Kasumi-1 (cell line): ENCODE measurements at places on chromosomes 5 and 9.

DNA sequence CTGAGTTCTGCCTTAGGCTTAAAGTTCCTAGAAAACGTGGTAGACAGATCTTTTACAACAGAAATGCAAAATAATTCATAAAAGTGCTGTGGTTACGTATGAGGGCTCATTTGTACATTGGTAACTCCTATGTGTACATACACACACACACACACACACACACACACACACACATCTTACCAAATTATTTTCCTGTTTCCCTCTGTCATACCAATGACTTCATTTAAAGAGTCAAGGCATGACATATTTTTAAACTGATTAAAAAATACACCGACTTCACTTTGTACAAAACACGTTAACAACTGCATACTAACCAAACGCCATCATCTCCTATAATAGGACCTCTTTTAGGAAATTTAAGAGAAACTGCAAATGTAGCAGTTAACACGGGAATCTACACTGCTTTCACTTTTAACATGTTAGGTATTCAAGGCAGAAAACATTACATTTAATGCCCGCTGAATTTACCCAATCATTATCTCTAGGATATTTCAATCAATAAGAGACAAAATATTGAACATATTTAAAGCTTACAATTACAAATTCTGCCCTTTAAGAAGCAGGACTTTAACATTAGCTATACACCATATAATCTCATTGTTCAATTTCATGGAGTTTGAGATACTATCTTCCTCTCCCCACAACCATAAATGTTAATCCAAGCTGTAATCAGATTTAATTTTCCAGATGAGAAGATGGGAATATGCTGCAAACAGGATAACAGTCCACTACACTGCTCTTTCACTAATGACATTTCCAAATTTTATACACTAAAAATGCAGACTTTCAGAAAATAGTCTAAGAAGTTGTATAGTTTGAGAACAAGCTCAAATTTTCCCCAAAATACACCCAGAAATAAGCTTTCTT lies 133.1 kb downstream of the DENND1A start:
- DNase-seq = no peak

GRCh38 chr5:86974955-86975354 lies 292.7 kb upstream of the RASA1 start:
- DNase-seq = no peak

DNA sequence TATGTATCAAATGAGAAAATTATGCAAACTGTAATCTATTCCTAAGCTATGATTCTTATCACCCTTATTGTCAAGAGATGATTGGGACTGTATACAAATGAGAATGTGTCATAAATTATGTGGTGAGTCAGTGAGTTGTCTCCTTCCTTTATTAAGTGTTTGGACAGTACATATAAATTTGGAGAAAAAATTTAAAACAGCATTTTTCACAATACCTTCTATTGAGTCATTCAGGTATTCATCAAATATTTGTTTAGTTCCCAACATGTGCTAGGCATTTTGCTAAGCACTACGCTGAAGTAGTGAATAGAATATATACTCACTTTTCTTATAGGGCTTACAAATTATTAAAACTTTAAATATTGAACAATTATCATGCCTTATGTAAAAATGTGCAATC lies 36.3 kb upstream of the PTPRD start:
- no peak for DNase-seq

DNA sequence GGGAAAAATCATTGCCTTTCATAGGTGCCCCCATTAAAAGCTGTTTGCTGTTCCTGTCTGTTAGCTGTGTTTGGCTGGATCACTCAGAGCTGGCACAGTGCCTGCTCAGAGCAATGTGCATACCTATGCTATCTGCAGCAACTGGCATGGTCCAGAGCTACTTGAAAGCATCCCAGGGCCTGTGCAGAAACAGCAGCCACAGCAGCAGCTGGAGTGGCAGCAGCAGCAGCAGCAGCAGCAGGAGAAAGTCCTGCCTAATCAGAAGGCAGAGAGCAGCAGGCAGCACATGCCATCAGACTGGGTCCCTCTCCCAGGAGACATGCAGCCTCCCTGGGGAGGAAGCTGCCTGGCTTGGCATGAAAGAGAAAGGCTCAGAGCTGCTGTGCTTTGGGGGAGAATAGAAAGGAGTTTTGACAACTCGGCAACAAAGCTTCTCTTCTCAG lies 243.8 kb upstream of the WWC1 start:
- no peak for DNase-seq

GRCh38 chr9:18472841-18473251 lies 1.1 kb upstream of the ADAMTSL1 start:
- DNase-seq = no peak

DNA sequence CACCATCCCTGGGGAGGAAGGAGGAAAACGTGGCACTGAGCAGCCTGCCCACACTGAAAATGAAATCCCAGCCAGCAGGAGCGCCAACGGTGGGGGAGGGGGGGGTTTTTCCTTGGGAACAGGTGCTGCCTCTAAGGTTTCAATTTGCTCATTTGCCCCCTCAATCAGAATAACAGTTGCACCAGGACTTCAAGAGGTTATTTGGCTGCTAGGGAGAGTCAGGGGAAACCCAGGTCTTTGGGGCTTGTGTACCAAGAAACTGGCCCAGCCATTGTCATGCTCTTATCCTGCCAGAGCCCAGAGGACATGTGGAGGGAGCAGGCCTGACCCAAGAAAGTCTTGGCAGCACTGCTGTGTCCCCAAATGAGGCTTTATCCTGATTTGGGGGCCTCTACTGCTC lies 66.5 kb downstream of the NDFIP1 start:
- no peak for DNase-seq

DNA sequence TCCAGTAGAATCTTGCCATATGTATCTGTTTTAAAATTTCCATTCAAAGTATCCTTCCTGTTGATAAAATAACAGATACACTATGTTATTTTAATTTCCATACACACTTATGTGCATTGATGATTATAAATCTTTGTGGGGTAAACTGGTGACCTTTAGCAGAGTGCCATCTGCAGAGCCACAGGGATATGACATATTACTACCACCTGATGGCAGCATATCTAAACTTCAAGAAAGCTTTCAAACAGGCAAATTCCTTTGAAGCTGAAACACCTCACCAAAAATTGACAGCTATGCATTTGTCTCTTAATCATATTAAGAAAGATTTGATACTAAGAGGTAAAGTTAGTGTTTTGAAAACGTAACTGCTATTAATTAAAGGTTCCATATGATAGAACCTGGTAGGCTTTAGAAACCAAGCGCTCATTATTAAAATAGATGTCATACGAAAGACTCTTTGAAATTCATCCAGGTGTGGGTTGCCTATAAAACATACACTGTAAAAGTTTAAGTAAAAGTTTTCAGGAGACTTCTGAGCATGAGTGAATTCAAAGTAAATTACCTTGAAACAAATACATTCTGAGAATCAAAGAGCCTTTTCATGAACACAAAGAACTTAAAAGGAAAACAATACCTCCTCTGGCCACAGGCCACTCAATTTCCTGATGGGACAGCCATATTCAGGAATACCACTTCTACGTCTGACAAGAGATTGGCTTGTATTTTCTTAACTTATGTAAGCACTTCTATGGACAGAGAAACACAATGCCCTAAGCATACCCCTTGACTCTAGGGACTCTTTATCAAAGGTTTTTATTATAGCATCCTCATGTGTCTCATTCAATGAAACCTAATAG lies 93.3 kb downstream of the KIAA0825 start:
- peak; percentile 80 for DNase-seq

- no peak for DNase-seq
Observed at GRCh38 chr5:107874795-107875194, 204.1 kb upstream of the EFNA5 start.

- peak; percentile 65 for DNase-seq
Observed at GRCh38 chr5:177372034-177372896, 12.0 kb upstream of the SLC34A1 start.

DNA sequence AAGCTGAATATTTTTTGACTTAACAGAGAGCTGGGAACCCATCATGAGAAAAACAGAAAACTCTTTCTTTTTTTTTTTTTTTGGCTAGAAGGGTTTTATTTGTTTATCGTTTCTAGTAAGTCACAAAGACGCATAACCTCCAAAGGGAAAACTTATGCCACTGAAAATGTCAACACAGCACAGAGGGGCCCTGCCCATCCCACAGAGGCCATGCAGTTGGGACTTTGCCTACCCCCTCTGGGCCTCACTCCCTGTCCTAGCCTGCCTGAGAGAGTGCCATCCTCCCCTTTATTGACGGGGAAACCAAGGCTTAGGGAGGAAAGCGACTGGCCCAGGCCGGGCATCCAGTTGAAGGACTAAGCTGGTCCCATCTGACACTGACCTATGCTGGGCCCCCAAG lies 74.7 kb downstream of the VAV2 start:
- DNase-seq = no peak

GRCh38 chr5:139193928-139194327 lies 4.2 kb downstream of the SIL1 start:
- peak; percentile 50 for DNase-seq

DNA sequence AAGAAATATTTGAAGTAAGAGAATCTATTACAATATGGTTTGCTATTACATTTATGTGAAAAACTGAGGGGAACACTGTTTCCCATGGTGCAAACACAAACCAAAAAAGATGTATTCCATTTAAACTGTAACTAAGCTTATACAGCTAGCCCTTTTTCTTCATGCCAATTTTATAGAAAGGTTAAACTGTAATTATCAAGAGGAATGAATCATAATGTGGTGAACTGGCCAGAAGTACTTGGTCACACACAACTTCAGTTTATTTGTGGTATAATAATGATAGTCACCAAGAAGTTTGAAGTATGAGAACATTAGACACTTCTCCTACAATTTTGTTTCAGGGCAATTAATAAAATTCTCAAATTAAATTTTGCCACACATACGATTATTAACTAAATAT lies 177.9 kb downstream of the XRCC4 start:
- no peak for DNase-seq

- no peak for DNase-seq
Observed at GRCh38 chr9:5419987-5420386, 17.7 kb downstream of the PLGRKT start.

DNA sequence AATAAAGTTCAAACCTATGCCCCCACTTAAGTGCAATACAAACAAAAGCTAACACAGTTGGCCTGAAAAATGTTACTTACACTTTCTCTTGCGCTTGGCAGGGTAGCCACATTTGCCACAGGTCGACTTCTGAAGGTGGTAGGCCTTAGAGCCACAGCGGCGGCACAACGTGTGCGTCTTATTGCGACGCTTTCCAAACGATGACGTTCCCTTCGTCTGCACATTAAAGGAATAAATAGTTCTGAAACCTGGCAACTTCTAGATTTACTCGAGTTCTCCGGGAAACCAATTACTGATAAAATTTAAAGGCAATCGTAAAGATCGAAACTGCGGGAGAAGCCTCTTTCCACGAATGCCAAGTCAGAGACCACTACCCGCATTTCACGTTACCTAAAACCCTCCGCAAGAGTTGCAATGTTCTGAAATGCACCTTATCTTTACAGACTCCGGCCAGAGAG lies 602 bp downstream of the RPL37 start:
- no peak for DNase-seq

DNA sequence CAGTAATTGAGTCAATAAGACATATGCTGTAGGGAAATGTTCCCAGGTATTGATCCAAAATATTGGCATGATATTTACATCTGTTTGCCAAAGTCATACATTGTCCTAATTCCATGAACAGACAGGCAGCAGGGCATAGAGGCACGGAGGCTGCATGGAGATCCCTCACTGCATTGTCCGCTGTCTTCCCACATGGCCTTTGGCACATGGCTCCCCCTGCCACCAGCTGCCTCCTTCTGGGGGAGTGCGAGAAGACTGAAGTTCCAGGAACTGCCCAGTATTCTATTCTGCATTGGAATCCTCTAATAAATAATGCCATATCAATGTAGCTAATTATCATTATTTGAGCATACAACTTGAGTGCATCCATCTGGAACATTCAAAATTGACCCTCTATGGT lies 269.0 kb downstream of the FBXL7 start:
- DNase-seq = no peak

DNA sequence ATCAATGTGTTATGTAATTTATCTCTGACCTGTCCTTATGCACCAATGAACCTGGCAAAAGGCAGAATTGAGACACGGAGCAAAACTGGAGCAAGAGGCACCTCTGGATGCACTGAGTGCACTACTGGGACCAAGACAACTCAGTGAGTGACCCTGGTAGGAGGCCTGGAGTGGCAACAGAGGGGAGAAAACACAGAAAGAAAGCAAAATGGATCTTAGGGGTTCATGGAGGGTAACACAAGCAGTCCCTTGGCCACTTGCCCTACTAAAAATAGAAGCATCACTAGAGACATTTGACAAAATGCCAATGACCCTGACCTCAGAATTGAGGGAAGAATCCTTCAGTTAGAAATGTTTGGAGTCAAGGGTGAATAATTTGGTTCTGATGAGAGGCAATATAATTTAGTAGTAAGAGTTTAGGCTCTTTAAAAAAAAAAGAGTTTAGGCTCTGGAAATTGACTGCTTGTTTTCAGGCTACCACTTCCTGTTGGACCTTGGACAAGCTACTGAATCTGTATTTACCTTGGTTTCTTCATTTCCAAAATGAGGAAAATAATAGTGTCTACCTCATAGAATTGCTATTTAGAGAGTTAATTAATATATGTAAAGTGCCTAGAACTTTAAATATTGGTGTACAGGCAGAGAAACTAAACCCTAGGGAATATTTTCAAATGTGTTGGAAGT lies 234.9 kb upstream of the TARS1 start:
- no peak for DNase-seq

- no peak for DNase-seq
Observed at GRCh38 chr5:139642891-139643871, 5.0 kb upstream of the CXXC5 start.

DNA sequence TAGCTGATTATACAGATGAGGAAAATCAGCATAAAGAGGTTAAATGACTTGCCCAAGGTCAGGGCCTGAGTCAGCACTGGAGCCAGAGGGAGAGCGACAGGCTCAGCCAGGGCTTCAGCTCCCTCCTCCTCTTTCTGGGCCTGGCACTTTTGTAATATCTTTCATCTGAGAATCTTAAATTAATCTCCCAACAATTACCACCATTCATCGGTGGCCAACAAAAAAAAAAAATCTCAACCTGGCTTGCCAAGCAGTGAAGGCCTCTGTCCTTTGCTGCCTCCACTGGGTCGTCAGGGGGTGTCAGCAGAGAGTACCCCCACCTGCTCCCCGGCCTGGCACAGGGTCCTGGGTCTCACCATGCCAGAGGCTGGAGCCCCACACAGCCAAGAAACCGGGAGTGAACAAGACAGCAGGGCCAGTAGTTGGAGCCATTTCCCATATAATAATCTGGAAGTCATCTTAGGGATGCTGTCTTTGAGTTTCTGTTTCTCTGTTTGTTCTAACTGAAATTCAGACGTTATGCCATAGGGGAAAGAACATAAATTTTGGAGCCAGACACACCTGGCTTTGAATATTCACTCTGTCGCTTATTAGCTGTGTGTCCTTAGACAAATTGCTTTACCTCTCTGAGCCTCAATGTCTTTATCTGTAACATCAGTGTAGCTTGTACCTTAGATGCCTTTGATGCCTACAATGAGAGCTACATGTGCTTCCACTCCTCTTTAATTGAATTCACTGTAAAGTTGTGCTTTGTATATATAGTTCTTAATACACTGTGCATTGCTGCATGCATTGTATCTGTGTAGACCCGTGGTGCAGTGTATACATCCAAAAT lies 299.9 kb upstream of the MSX2 start:
- no peak for DNase-seq

- DNase-seq = no peak
Observed at GRCh38 chr9:80811003-80811402, 878.3 kb downstream of the TLE1 start.

- DNase-seq = no peak
Observed at GRCh38 chr5:10761933-10762775, 1.1 kb upstream of the DAP start.
